Endothelial cell of umbilical vein (primary cell): ENCODE measurements at places on chromosomes 2 and 18. TPM values are rescaled to one million over a fixed set of nuclear protein-coding genes. Genes with fewer than 3 reads are reported as not detected.

The SERPINB7 gene
- not detected in 2 replicates for polyA plus RNA-seq

The ABCB11 gene
- polyA plus RNA-seq, result 0.16 and 0.22 TPM in 2 replicates

DNA sequence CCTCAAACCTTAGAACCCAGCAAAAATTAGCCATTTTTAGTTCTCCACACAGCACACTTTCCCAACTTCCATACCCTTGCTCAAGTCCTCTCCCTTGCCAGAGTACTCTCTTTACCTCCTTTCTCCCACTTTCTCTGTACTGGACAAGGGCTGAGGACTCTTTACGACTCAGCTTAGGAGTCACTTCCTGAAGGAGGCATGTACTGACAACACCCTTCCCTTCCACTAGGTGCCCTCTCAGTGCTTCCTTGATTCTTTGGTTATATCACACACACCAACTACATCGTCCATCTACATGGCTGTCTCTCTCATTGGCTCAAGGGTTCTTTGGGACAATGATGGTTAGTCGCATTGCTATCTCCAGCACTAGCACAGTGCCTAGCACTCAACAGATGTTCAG lies 5.2 kb upstream of the C18orf63 start:
- H3K4me3 ChIP-seq, result no peak overlapping the region
- no peaks in the 10 kb centered on the region for H3K36me3 ChIP-seq
- H3K4me1 ChIP-seq, result no peaks in the 10 kb centered on the region
- no peak overlapping the region for H3K27ac ChIP-seq
- peak; percentile 8 for DNase-seq
- no peaks in the 10 kb centered on the region for H3K27me3 ChIP-seq

GRCh38 chr2:39781697-39782096 lies 2.6 kb upstream of the THUMPD2 start:
- H3K27ac ChIP-seq, result no peak overlapping the region
- no peaks in the 10 kb centered on the region for H3K27me3 ChIP-seq
- no peak overlapping the region for H3K4me3 ChIP-seq
- peaks cover 17% of the 10 kb centered on the region for H3K4me1 ChIP-seq
- no peak for DNase-seq

GRCh38 chr2:230648356-230648755 lies 64.3 kb upstream of the CAB39 start:
- DNase-seq, result no peak
- H3K4me3 ChIP-seq, result no peak overlapping the region
- H3K27ac ChIP-seq, result no peak overlapping the region
- peaks cover 3% of the 10 kb centered on the region for H3K4me1 ChIP-seq

The TOGARAM2 gene
- not detected in 2 replicates for polyA plus RNA-seq

GRCh38 chr2:180520206-180520605 lies 460.2 kb upstream of the UBE2E3 start:
- H3K4me1 ChIP-seq, result peaks cover 40% of the 10 kb centered on the region
- H3K4me3 ChIP-seq, result no peak overlapping the region
- H3K27ac ChIP-seq, result no peak overlapping the region

GRCh38 chr18:8800876-8801262 lies 95.5 kb downstream of the MTCL1 start:
- H3K27ac ChIP-seq, result peak overlapping the region; percentile 94
- H3K4me1 ChIP-seq, result peaks cover 42% of the 10 kb centered on the region
- no peak for DNase-seq

- no peaks in the 10 kb centered on the region for H3K36me3 ChIP-seq
- H3K4me3 ChIP-seq, result no peak overlapping the region
- no peak overlapping the region for H3K27ac ChIP-seq
- H3K4me1 ChIP-seq, result no peaks in the 10 kb centered on the region
- no peaks in the 10 kb centered on the region for H3K27me3 ChIP-seq
Measured at GRCh38 chr2:102983786-102984185, 222.0 kb downstream of the TMEM182 start.

DNA sequence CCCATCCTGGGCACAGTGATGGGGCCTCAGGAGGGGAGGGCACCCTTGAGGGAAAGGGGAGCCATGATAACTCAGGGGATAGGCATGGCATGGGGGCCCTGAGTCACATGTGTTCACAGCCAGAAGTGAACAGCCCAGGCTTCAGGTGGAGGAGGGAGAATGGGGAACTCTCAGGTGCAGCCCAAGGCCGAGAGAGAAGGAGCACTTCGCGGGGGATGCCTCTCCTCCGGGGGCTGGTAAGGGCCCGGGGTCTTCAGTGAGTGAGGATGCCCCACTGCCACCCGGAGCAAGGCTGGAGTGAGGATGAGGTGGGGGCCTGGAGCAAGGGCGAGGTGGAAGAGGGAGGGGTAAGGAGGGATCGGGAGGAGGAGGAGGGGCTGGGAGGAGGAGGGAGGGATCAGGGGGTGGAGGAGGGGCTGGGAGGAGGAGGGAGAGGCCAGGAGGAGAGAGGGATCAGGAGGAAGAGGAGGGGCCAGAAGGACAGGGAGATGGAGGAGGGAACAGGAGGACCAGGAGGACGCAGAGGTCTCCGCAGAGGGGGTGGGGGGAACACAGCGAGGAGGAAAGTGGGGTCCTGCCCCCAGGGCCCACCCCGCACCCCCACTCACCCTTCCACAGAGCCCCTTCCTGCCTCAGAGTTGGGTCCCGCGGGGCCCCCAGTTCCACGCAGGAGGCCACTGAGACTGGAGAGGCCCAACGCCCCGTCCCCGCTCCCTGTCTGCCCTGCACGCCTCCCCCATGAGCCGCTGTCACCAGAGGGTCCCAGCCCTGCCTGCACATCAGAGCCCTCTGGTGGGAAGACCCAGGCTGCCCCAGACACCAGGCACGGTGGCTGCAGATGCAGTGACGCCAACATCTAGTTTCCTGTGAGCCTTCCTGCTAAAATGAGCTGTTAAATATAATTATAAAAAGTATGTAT lies 42.8 kb downstream of the RAMP1 start:
- H3K4me1 ChIP-seq, result no peaks in the 10 kb centered on the region
- no peak overlapping the region for H3K4me3 ChIP-seq
- no peaks in the 10 kb centered on the region for H3K27me3 ChIP-seq
- DNase-seq, result no peak
- H3K27ac ChIP-seq, result no peak overlapping the region
- no peaks in the 10 kb centered on the region for H3K36me3 ChIP-seq

- no peaks in the 10 kb centered on the region for H3K27me3 ChIP-seq
- H3K4me3 ChIP-seq, result no peak overlapping the region
- no peak overlapping the region for H3K27ac ChIP-seq
- H3K36me3 ChIP-seq, result no peaks in the 10 kb centered on the region
- no peaks in the 10 kb centered on the region for H3K4me1 ChIP-seq
Measured at GRCh38 chr18:49023271-49023937, 72.6 kb upstream of the SMAD7 start.

The EFHD1 gene
- 0.13 and 0.18 TPM in 2 replicates for polyA plus RNA-seq

GRCh38 chr18:22494771-22495170 lies 77.1 kb upstream of the CTAGE1 start:
- H3K36me3 ChIP-seq, result no peaks in the 10 kb centered on the region
- DNase-seq, result peak; percentile 70
- H3K4me1 ChIP-seq, result peaks cover 9% of the 10 kb centered on the region
- H3K27ac ChIP-seq, result peak overlapping the region; percentile 23
- H3K27me3 ChIP-seq, result no peaks in the 10 kb centered on the region

- peaks cover 10% of the 10 kb centered on the region for H3K4me1 ChIP-seq
- no peak overlapping the region for H3K4me3 ChIP-seq
- peaks cover 12% of the 10 kb centered on the region for H3K27me3 ChIP-seq
- DNase-seq, result peak; percentile 74
Measured at GRCh38 chr2:45770811-45771210, 119.3 kb downstream of the PRKCE start.

DNA sequence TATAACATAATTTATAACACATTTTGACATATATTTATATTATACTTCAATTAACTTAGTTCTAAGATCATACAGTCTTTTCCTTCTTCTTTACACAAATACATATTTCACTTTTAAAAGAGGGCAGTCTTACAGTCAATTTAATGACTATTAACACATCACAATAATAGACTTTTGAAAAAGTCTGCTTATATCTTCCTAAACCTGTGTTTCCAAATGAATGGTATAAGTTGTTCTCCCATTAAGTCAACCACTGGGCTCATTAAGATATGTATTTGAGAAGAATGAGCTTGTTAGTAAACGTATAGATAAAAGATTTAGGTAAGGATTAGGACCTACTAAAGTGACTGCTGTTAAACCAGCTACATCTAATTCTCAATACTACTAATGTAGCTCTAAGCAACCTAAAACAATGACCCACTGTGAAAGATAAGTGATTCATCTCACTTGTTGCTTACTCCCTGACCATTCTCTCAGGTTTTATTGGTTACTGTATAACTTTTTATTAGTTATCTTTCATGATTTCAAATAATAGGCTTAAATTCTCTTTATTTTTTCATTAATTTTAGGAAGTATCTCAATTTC lies 27.0 kb downstream of the SLC40A1 start:
- no peak overlapping the region for H3K27ac ChIP-seq
- no peaks in the 10 kb centered on the region for H3K4me1 ChIP-seq
- no peaks in the 10 kb centered on the region for H3K27me3 ChIP-seq
- H3K4me3 ChIP-seq, result no peak overlapping the region

GRCh38 chr2:238255636-238256035 lies 15.8 kb upstream of the HES6 start:
- H3K4me3 ChIP-seq, result no peak overlapping the region
- no peaks in the 10 kb centered on the region for H3K4me1 ChIP-seq
- H3K27ac ChIP-seq, result no peak overlapping the region
- DNase-seq, result no peak
- no peaks in the 10 kb centered on the region for H3K36me3 ChIP-seq
- H3K27me3 ChIP-seq, result no peaks in the 10 kb centered on the region

The RAD51AP2 gene
- polyA plus RNA-seq, result not detected in 2 replicates

GRCh38 chr2:203631068-203631757 lies 75.2 kb upstream of the CD28 start:
- H3K4me3 ChIP-seq, result no peak overlapping the region
- H3K36me3 ChIP-seq, result no peaks in the 10 kb centered on the region
- DNase-seq, result no peak

DNA sequence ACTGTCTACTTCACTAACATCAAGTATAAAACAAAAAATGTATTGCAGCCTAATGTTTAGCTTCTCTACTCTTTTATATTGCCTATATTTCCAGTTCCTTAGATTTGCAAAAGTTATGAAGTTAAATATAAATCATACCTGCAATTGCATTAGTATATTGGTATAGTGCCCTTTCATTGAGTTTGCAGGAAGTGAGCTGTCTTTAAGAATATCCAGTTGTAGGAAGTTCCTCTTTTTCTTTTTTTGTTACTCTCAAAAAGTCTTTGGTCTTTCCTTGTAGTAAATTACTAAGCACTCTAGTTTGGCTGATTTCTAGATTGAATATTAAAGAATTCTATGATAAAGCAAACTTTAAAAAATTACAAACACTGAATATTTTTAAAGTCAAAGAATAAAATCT lies 71.3 kb upstream of the FN1 start:
- no peak for DNase-seq
- no peaks in the 10 kb centered on the region for H3K36me3 ChIP-seq
- peaks cover 31% of the 10 kb centered on the region for H3K4me1 ChIP-seq
- no peak overlapping the region for H3K27ac ChIP-seq
- H3K4me3 ChIP-seq, result no peak overlapping the region

The DSC3 gene
- 0.04 and 0.14 TPM in 2 replicates for polyA plus RNA-seq

GRCh38 chr2:100062336-100062735 lies 80.1 kb downstream of the AFF3 start:
- H3K4me1 ChIP-seq, result no peaks in the 10 kb centered on the region
- no peak for DNase-seq
- no peak overlapping the region for H3K4me3 ChIP-seq
- H3K27ac ChIP-seq, result no peak overlapping the region

The PNO1 gene
- 9.4 and 9.9 TPM in 2 replicates for polyA plus RNA-seq

DNA sequence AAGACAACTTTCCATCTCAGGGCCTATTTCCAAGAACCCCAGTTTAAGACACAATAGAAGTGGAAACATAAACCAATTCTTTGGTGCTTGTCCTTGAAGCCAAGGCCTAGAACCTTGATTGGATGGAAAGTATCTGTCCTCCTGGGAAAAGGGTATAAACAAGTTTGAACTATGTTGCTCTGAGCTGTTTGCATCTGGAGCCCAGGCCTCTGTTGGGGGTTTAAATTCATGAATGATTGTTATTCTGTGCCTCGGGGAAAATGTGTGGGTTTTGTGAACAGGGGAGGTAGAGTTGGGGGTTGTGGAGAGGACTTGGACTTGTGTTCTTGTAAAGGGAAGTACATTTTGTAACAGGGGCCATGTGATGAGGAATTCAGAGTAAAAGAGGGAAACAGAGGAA lies 406.1 kb downstream of the SLC4A3 start:
- H3K27ac ChIP-seq, result no peak overlapping the region
- H3K36me3 ChIP-seq, result no peaks in the 10 kb centered on the region
- no peak for DNase-seq
- H3K4me1 ChIP-seq, result no peaks in the 10 kb centered on the region

The IL36B gene
- not detected in 2 replicates for polyA plus RNA-seq

- H3K27me3 ChIP-seq, result no peaks in the 10 kb centered on the region
- DNase-seq, result no peak
- H3K36me3 ChIP-seq, result no peaks in the 10 kb centered on the region
Measured at GRCh38 chr2:106541333-106541732, 54.2 kb downstream of the CD8B2 start.

DNA sequence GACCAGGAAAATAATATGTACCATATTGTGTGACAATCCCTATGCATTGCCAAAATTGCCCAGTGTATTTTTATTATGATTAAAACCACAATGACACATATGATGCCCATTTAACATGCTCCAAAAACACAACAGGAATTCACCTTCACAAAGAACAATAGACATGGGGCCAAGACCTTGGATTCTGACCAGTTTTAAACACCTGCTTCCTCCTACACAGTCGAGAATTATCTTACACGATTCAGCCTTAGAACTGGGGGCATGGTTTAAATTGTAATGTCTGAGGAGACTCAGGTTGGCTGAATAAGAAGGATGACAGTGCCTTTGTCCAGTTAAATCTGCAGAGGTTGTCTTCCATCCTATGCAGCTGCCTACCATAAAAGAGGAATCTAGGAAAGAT lies 212.7 kb downstream of the PLCL1 start:
- no peak overlapping the region for H3K27ac ChIP-seq
- H3K4me1 ChIP-seq, result no peaks in the 10 kb centered on the region
- H3K27me3 ChIP-seq, result no peaks in the 10 kb centered on the region
- H3K36me3 ChIP-seq, result no peaks in the 10 kb centered on the region
- no peak overlapping the region for H3K4me3 ChIP-seq
- DNase-seq, result peak; percentile 57

- no peak overlapping the region for H3K4me3 ChIP-seq
- H3K36me3 ChIP-seq, result no peaks in the 10 kb centered on the region
- peaks cover 19% of the 10 kb centered on the region for H3K27me3 ChIP-seq
- DNase-seq, result no peak
- peaks cover 7% of the 10 kb centered on the region for H3K4me1 ChIP-seq
- H3K27ac ChIP-seq, result no peak overlapping the region
Measured at GRCh38 chr2:74447230-74447999, 5.7 kb upstream of the RTKN start.

The MYO7B gene
- 0.17 and 0.18 TPM in 2 replicates for polyA plus RNA-seq

The GAD1 gene
- polyA plus RNA-seq, result 0.62 and 0.64 TPM in 2 replicates

The ATP8B1 gene
- 42.7 and 49.3 TPM in 2 replicates for polyA plus RNA-seq

GRCh38 chr2:109348671-109349502 lies 219.9 kb downstream of the SH3RF3 start:
- no peak overlapping the region for H3K27ac ChIP-seq
- no peaks in the 10 kb centered on the region for H3K36me3 ChIP-seq
- DNase-seq, result peak; percentile 46
- H3K27me3 ChIP-seq, result no peaks in the 10 kb centered on the region
- H3K4me1 ChIP-seq, result peaks cover 38% of the 10 kb centered on the region

The MRPL53 gene
- 68.7 and 107 TPM in 2 replicates for polyA plus RNA-seq

- DNase-seq, result no peak
- no peaks in the 10 kb centered on the region for H3K27me3 ChIP-seq
- H3K4me1 ChIP-seq, result no peaks in the 10 kb centered on the region
- H3K4me3 ChIP-seq, result no peak overlapping the region
- H3K27ac ChIP-seq, result no peak overlapping the region
- no peaks in the 10 kb centered on the region for H3K36me3 ChIP-seq
Measured at GRCh38 chr18:58726671-58727070, 55.4 kb downstream of the MALT1 start.

The MCM6 gene
- polyA plus RNA-seq, result 15.1 and 20.6 TPM in 2 replicates

The PHOSPHO2 gene
- polyA plus RNA-seq, result 0.45 and 0.69 TPM in 2 replicates
